MM.1S (cell line): ENCODE measurements at places on chromosomes 11 and 22.
A peak's percentile ranks its signal among the peaks of the same experiment; 100 is the strongest.

DNA sequence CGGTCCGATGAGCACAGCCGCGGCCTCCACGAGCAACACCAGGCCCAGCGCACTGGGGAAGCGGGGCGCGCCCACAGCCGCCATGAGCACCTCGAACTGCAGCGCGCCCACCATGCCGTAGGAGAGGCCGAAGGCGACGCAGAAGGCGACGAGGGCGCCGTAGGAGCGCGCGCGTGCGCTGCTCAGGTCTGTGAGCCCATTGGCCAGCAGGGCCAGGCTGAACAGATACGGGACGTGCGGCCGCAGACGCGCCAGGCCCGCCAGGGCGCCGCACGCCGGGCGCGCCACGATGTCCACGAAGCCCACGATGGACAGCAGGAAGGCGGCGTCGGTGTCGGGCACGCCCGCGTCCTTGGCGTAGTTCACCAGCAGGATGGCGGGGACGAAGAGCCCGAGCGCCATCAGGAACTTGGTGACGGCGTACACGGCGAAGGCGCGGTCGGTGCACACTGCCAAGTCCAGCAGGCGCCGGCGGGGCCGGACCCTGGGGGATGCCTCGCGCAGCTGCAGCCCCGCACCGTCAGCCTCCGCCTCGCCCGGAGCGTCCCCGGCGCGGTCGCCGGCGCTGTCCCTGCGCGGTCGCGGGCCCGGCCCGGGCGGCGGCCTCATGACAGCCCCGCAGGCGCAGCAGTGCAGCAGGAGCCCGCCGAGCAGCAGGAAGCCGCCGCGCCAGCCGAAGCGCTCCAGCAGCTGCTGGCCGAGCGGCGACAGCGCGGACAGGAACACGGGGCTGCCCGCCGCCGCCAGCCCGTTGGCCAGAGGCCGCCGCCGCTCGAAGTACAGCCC is 2.9 kb downstream of the SLC16A8 start:
- DNase-seq, result no peak

DNA sequence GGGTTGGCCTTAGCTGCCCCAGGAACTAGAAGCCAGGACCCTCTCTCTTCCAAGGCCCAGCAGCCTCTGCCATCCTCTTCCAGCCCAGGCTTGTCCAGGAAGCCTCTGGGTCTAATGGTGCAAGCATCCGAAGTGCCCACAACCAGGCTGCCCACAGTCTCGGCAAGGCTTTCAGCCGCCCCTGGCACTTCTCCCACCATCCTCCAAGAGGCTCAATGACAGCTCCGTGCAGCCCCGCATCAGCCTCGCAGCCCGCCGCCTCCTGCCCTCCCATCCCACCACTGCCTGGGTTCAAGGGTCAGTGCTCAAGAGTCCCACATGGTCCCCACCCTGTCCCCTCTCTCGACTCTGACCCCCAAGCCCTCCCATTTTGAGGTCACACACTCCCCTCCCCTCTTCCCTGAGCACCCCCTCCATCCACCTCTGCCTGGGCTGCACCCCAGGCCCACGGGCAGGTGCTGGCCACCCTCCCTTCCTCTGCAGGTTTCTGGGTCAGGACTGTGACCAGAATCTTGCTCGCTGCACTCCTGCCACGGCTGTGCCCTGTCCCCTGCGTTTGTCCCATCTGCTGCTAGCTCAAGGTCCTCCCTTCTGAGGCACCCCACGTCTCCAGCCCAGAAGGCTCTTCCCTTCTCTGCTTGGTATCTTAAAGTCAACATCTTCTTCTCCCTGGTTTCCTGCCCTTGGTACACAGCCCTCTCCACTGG is 17.2 kb downstream of the IFITM10 start:
- DNase-seq, result no peak

GRCh38 chr11:724778-725386 is 18.9 kb downstream of the EPS8L2 start:
- DNase-seq, result no peak

DNA sequence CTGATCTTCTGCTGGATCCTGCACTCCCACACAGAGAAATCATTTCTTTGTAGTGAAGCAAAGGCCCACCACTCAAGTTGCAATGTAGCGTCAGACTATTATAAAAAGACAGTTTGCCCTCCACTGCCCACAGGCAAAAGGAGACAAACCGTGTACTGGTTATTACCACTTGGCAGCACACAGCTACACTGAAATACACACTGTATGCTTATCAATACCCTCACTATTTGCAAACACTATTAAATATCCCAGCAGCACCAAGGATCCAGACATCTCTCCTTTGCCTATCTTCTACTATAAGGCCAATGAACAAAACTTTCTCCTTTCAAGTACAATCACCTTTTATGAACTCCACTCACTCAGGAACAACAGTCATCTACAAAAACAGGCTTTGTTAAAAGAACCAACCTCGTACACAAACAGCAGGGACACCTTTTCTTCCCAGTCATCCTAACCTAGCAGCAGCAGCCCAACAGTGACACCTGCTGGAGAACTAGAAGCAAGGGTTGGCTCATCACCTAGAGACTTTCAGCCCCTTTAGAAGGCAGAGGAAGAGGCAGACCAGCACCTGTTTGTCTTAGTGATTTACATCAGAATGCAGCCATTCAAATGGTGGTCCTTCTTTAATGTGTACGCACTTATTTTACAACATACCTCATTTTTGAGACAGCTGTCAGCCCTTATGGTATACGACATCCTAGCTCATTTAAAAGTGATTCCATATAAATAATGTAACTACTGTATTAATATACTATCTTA is 56.1 kb downstream of the AMBRA1 start:
- DNase-seq, result peak; percentile 72

DNA sequence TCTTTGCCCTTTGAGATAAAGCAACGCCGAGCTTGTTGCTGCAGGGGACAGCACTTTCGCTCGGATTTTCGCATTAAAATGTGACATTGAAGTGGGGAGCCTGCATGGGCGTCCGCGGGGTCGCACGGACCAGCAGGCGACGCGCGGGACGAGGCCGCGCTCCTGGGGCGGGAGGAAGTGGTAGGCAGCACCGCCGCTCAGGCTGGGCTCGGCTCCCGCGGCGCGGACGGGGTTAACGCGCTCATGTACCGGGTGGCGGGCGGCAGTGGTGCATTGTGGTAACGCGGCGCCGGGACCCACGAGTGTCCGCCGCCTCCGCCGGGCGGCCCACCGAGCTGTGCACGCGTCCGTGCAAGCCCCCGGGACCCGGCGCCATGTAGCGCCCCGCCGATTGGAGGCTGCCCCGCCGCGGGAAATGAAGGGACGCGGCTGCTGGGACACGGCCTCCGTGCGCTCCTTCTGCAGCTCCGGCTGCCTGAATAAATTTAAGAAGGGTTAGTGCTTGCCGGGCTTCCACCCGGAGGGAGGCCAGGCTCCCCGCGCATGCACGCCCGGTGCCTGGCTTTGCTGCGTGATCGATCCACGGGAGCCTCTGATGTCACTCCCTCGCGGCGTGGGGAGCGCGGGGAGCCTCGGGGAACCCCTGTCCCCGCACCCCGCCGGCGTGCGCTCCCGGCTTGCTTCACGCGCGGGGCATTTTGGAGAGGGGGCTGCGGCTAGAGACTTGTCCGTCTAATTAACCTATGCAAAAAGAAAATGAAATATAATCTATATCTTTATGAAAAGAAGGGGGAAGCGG is 127.7 kb downstream of the OSBP2 start:
- no peak for DNase-seq

GRCh38 chr11:70409871-70410270 is 11.5 kb downstream of the CTTN start:
- DNase-seq, result no peak
